ENCODE measurements at places on chromosomes 6 and 20.

GRCh38 chr20:20593447-20594170 lies 118.8 kb downstream of the RALGAPA2 start:
- peak; percentile 28 for DNase-seq

DNA sequence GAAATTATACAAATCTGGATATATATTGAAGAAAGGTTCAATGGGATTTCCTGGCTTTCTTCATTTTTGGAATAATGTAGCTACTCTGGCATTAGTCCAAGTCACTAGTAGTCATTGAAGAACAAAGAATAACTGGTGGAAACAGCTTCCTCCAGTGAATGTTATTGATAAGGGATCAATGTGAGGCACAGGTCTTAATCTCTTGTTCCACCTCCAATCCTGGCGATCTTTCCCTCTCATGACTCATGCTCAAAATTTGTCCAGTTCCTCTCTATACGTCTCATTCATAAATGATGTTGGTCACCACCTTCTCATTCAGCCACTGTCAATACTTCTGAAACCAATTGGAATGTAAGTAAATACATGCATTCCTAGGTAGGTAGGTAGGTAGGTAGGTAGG lies 185.0 kb upstream of the BMP2 start:
- DNase-seq: peak; percentile 12

DNA sequence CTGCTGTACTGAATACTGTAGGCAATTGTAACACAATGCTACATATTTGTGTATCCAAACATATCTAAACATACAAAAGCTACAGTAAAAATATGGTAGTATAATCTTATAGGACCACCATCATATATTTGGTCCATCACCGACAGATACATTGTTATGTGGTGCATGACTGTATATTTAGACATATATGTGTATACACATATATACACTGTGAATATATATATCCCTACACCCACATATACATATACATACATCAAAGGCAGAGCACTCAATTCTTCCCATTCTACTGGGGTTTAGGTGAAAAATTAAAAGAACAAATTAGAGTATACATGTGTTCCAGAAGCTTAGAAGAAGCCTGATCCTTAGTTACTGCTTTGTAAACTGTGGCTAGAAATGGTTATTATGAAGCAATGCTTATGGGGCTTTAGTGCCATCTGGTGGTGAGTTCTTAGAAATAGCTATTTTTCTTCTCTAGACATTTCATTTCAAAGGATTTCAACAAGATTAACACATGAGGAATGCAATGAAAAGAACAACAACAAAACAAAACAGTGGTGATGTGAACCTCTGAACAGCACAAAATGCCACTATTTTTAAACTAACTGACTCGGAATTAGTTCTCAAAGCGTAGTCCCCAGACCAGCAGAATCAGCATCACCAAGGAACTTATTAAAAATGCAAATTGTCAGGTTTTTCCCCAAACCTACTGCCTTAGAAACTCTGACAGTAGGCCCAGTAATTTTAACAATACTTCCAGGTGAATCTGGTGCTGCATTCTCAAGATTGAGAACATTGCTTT lies 38.0 kb downstream of the PKHD1 start:
- DNase-seq: peak; percentile 8

- DNase-seq: peak; percentile 84
Measured at GRCh38 chr6:13733178-13733887, 21.7 kb upstream of the RANBP9 start.

DNA sequence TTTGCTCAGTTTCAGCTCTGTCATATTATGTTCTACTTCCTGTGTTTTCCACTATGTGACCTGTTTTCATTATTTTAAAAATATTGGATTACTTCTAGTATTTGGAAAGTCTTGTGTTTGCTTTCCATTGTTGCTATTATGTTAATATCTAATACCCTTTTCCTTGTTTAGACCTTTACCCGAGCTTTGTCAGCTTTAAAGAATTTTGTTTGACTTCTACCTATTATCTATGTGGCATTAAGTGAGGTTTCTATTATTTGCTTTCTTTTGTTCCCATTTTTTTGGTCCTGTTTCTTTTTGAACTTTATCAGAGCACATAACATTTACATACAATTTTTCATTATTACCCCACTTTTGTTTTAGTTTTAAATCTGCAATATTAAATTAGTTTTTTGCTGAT lies 202.7 kb downstream of the MANEA start:
- no peak for DNase-seq

DNA sequence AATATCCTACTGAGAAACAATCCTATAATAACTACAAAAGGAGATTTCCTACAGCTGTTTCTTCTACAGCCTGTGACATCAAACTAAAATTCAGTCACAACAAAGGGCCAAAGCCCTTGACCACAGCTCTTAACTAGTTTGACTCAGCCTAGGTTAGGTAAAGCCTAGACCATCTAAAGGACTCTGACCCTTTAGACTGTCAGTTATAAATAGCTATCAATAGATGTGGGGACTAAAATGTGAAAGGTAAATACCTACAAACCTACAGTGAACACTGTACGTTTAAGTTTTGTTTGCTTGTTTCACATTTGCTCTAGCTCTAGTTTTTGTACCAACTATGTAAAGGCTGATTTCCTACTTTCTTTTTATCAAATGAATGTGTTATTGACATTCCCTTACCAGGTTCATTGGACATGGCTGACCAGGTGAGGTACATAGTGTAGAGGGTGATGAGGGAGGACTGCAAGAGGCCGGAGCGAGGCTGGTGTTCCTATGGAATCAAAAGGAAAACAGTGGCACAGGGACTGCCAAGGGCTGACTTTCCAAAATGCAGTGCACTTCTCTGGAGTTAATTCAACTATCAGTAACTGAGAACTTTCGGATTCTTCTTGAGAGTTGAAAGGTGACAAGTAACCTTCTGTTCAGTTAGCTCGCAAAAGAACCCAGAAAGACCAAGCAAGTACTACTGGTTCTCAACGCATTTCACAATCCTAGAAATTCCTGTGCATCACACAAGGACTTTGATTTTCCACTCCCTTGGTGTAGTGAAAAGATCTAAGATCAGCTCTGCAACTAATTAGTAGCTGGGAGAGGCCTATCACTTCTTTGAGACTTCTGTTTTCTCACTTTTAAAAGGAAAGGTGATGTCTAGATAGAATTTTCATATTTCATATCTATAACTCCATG lies 17.2 kb downstream of the SERINC3 start:
- DNase-seq: no peak

DNA sequence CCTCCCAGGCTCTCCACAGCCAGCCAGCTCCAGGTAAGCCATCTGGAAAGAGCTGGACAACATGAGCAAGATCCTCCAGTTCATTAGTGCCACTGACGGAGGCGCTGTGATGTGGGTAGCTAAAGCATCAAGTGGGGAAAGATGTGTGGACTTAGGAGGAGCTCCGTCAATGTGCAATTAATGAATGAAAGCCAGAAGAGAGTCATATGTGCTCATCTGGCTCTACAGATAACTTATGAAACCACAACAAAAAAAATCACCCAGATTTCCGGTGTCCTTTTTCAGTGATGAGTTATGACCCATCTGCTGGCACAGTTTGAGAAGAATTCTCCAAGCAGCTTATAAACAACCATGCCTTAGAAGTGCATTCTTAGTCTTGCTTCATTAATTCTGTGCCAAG lies 311.7 kb upstream of the PLCB4 start:
- DNase-seq: peak; percentile 80

GRCh38 chr20:60494476-60494875 lies 536.3 kb downstream of the CDH26 start:
- no peak for DNase-seq

DNA sequence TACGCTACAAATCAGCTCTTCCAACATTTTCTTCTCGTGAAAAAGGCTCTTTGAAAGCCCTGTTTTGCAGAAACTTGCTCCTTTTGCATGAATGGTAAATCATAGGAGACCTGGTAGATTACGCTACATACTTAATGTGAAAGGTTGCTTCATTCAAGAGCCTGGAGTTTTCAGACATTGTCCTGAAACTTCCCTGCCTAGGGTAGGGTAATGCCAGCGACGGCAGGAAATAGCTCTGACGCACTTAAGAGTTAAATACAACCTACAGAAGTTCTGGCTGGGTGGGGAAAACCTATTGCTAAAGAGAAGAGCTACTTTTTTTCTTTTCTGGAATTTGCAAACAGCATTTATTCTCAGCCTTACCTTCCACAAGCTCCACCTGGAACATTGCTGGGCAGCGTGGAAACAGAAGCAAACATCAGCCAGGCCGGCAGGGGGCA lies 144.5 kb downstream of the LPA start:
- DNase-seq: no peak

- DNase-seq: no peak
Measured at GRCh38 chr6:63437058-63437457, 117.3 kb upstream of the LGSN start.

GRCh38 chr20:63235399-63235983 lies at the start of gene BIRC7:
Gene BIRC7 (plus strand): TSS chr20:63235905. CDS start chr20:63236097, 192 bp downstream.
- no peak for DNase-seq
